Mesothelial cell of epicardium (in vitro differentiated cells): ENCODE measurements at places on chromosomes 2 and 18. TPM values are rescaled to one million over a fixed set of nuclear protein-coding genes. Genes with fewer than 3 reads are reported as not detected.
A peak's percentile ranks its signal among the peaks of the same experiment; 100 is the strongest.

The UGT1A1 gene
- not detected in 3 replicates for total RNA-seq

The ELOA2 gene
- total RNA-seq, result not detected in 3 replicates

DNA sequence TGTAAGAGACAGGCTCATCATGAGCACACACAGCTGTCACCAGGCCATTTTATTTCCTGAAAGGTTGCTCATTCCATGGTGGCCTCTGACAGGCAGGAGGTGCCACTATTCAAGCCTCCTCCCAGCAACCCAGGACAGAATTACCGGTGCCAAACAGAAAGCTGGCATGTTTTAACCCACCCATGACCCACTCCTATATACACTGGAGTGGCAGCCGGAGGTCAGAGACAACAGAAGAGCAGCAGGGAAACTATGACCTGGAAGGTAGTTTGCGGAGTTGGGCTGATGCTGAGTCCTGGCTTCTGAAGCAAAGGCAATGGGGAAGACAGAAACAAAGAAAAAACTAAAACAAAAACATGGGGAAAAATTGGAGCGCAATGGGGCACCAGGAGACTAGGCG lies 2.3 kb downstream of the RFTN2 start:
- peak overlapping the region; percentile 46 for H3K4me3 ChIP-seq
- DNase-seq, result no peak
- no peaks in the 10 kb centered on the region for H3K27me3 ChIP-seq
- no peaks in the 10 kb centered on the region for H3K36me3 ChIP-seq
- H3K27ac ChIP-seq, result no peak overlapping the region
- H3K4me1 ChIP-seq, result peaks cover 6% of the 10 kb centered on the region

- H3K4me3 ChIP-seq, result no peak overlapping the region
- H3K27ac ChIP-seq, result no peak overlapping the region
- H3K4me1 ChIP-seq, result no peaks in the 10 kb centered on the region
- no peaks in the 10 kb centered on the region for H3K36me3 ChIP-seq
- no peak for DNase-seq
These were observed 17.0 kb upstream of the CRYBA2 start for GRCh38 chr2:219010162-219010756.

- peaks cover 2% of the 10 kb centered on the region for H3K36me3 ChIP-seq
- H3K4me1 ChIP-seq, result peaks cover 90% of the 10 kb centered on the region
- no peaks in the 10 kb centered on the region for H3K27me3 ChIP-seq
- no peak overlapping the region for H3K4me3 ChIP-seq
These were observed 11.1 kb downstream of the HS6ST1 start for GRCh38 chr2:128307595-128307994.

- peak overlapping the region; percentile 89 for H3K27ac ChIP-seq
- H3K4me3 ChIP-seq, result no peak overlapping the region
- peaks cover 6% of the 10 kb centered on the region for H3K27me3 ChIP-seq
- H3K36me3 ChIP-seq, result no peaks in the 10 kb centered on the region
- DNase-seq, result no peak
- peaks cover 51% of the 10 kb centered on the region for H3K4me1 ChIP-seq
These were observed 106.9 kb downstream of the LIPG start for GRCh38 chr18:49668574-49669275.

DNA sequence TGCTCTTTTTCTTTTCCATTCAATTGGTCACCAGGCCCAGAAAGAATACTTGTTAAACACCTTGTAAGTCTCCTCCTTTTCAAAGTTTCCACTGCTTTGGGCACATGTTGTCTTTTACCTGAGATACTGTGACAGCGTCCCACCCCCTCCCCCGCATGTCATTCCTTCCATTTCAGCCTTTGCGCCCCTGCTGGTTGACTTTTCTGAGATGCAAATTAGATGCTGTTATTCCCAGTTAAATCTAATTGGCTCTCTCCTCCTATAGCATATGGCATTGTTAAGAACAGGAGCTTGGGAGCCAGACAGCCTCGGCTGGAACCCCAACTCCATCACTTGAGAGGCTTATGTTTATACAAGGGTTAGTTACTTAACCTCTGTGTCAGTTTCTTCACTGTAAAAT lies 80.3 kb upstream of the GAREM1 start:
- peaks cover 14% of the 10 kb centered on the region for H3K4me1 ChIP-seq
- H3K27ac ChIP-seq, result no peak overlapping the region
- H3K4me3 ChIP-seq, result no peak overlapping the region
- DNase-seq, result no peak
- no peaks in the 10 kb centered on the region for H3K36me3 ChIP-seq

- H3K27ac ChIP-seq, result no peak overlapping the region
- peaks cover 66% of the 10 kb centered on the region for H3K4me1 ChIP-seq
- H3K27me3 ChIP-seq, result no peaks in the 10 kb centered on the region
- H3K36me3 ChIP-seq, result peaks cover 13% of the 10 kb centered on the region
- H3K4me3 ChIP-seq, result no peak overlapping the region
These were observed 124.7 kb downstream of the MEIS1 start for GRCh38 chr2:66559672-66560071.

DNA sequence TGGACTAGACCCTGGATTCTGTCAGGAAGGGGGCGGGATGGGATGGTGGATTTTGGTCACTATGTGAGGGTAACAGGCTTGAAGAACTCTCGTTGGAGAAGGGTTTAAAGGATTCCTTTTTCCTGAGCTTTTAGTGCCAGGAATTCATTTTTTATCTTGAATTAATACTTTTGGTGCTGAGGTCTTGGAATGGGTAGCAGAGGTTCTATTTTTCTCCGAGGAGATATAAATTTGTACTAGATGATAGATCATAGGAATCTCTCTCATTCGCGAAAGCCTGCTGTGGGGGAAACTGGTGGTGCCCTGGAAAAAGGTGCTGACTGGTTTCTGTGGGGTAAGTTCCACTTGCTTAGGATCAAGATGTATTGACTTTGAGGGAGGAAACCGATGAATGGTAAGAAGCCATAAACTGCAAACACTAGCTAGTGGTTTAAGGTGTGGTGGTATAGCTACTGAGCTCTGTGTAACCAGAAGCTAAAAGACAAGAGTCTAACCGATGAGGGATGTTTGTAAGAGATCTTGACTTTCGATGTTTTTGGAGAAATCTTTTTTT lies 706 bp downstream of the AGPS start:
- DNase-seq, result no peak
- H3K4me3 ChIP-seq, result peak overlapping the region; percentile 86

DNA sequence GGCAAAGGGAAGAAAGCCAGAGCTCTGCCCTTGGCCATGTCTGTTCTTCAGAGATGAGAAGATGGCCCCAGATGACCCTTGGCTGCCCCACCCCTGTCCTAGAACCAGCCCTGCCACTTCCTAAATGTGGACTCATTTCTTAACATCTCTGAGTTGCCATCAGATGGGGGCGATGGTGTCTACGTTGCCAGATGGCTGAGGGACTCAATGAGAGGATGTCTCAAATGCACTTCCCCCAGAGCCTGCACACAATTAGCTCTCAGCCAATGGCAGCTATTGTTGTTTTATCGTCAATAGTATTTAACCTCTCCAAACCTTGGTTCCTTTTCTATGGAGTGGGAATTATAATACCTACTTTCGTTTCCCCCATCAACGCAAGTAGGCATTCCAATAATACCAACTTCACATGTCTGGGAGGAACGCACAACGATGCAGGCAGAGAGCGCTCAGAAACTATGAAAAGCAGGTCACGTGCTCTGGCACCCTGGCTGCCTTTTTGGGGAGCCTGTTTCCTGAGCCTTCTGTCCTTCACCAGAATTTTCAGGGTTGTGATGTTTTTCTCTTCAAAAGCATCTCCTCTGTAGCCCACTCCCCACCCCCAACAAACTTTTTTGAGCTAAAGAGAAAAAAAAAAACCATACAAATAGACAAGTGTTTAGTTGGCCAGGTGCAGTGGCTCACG lies 100.3 kb downstream of the MCFD2 start:
- no peak overlapping the region for H3K27ac ChIP-seq
- H3K36me3 ChIP-seq, result peaks cover 4% of the 10 kb centered on the region
- no peak overlapping the region for H3K4me3 ChIP-seq
- DNase-seq, result no peak

- H3K36me3 ChIP-seq, result no peaks in the 10 kb centered on the region
- no peak for DNase-seq
- H3K27me3 ChIP-seq, result peaks cover 97% of the 10 kb centered on the region
- H3K4me1 ChIP-seq, result peaks cover 4% of the 10 kb centered on the region
- no peak overlapping the region for H3K27ac ChIP-seq
These were observed 9.8 kb downstream of the POU3F3 start for GRCh38 chr2:104863468-104864279.

DNA sequence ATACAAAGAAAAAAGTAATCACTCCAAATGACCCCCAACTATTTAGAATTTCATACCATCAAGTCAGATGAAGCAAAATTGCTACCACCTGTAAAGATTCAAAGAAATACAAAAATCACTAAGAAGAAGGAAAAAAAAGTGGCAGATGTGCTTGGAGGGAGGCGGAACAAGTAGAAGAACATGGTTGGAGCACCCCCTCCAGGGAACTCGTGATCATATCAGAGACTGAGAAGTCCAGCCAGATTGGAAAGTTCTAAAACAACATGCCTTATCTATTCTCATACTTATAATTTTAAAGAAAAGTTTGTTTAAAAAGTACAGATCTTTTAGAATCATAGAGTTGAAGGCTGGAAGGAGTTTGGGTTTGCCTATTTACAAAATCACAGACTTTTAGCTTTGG lies 113.4 kb upstream of the CYP26B1 start:
- peak overlapping the region; percentile 16 for H3K4me3 ChIP-seq
- H3K27ac ChIP-seq, result peak overlapping the region; percentile 95
- H3K27me3 ChIP-seq, result no peaks in the 10 kb centered on the region
- no peak for DNase-seq
